ENCODE measurements at places on chromosomes 2 and 18.

- no peak for DNase-seq
Measured at GRCh38 chr2:172596776-172597175, 40.9 kb downstream of the PDK1 start.

DNA sequence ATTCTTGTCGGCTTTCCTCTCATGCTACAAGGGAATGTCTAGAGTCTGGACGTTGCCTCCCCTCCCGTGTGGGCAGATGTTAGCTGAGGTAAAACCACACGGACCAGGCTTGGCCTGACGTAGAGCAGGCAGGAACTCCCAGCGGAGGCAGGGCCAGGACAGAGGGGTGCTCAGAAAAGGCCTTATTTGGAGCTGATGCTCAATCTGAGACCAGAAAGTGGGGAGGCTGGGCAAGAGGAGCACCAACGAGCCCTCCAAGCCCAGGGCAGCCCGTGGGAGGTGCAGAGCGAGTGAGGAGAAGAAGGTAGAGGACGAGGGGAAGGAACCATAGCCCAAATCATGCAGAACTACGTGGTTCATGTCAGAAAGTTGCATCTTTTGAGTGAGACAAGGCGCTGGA is 9.0 kb downstream of the TEX51 start:
- no peak for DNase-seq

DNA sequence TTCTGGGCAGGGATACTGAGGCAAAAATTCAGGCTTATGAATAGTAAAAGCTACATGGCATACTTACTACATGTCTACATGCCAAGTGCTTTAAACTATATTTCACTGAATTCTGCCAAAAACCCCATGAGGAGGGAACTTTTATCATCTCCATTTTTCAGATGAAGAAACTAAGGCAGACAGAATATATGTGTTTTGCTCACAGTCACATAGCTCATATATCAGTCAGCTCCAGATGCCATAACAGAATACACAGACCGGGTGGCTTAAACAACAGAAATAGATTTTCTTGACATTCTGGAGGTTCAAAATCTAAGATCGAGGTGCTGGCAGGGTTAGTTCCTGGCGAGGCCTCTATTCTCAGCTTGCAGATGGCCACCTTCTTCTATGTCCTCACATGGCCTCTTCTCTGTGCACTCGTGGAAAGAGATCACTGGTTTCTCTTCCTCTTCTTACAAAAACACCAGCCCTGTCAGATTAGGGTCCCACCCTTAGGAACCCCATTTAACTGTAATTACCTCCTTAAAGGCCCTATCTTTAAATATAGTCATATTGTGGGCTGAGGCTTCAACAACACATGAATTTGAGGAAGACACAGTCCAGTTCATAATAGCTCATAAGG is 27.1 kb upstream of the CREB1 start:
- DNase-seq, result no peak

DNA sequence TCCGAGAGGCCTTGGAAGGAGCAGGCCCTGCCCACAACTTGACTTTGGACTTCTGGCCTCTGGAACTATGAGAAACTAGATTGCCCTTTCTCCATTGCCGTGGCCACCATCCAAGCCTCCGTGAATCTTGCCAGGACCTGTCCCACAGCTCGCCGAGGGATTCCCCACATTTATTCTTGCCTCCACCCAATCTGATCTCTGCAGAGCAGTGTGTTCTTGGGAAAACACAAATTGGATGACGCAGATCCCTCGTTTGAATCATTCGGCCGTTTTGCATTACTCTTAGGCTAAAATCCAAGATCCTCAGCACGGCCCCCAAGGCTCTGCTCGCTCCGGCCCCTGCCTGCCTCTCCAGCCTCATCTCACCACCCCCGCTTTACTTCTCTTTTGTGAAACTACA is 364.2 kb downstream of the ZNF516 start:
- no peak for DNase-seq

DNA sequence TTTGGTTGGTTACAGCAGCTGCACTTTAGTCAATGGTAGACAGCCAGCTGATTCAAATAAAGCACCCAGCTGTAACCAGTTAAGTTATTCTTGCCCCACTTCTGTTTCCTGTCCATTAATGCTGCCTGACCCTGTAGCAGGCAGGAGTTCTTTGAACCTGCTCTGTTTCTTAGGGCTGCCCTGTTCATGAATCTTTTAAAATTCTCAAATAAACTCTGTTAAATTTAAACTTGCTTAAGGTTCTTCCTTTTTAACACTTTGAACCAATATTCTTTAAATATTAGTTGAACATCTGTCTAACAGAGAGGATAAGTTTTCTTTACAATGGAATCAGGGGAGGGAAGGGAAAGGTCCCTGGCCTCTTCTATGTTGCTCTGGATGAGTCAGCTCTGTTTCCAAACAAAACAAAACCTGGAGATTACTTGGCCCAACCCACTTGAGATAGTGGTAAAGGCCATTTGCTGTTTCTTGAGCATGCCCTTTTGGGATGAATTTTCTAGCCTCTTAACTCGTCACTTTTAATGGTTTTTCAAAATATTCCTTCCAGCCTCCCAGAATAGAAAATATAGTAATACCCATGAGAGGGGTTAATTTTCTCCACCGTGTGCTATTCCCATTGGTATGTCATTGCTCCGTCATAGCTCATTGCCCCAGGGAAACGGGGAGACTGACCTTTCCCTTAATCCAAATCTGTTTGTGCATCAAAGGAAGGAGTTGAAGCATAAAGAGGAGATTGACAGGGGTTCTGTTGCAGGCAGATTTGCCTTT is 112.1 kb upstream of the FHL2 start:
- DNase-seq, result no peak

DNA sequence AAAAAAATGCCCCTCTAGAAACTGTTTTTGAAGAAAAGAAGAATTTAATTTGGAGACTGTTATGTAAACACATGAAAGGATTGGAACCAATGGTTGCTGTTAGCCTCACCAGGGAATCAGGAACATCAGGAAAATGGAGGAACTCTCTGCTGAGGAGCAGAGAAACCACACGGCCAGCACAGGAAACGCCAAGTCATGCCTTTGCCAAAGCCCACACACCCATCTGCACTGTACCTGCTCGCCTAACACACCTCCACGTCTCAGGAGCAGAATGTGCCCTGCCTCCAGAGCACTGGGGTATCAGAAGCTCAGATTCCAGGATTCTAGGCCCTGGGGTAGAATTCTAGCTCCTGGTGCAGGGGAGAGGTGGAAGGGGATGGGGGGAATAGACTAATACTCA is 9.8 kb upstream of the SCYGR1 start:
- DNase-seq, result no peak

- DNase-seq, result no peak
Measured at GRCh38 chr18:73684647-73685046, 463.0 kb downstream of the FBXO15 start.

DNA sequence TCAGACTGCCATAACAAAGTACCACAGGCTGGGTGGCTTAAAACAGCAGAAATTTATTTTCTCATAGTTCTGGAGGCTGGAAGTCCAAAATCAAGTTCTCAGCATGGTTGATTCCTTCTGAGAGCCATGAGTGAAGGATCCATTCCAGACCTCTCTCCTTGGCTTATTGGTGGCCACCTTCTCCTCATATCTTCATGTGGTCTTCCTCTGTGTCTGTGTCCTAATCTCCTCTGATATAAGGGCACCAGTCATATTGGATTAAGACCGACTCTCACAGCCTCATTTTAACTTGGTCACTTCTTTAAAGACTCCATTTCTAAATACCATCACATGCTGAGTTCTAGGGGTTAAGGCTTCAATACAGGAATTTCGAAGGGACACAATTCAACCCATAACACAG is 65.1 kb downstream of the CFAP221 start:
- DNase-seq, result no peak

GRCh38 chr2:37983719-37984118 is 58.6 kb downstream of the RMDN2 start:
- no peak for DNase-seq

DNA sequence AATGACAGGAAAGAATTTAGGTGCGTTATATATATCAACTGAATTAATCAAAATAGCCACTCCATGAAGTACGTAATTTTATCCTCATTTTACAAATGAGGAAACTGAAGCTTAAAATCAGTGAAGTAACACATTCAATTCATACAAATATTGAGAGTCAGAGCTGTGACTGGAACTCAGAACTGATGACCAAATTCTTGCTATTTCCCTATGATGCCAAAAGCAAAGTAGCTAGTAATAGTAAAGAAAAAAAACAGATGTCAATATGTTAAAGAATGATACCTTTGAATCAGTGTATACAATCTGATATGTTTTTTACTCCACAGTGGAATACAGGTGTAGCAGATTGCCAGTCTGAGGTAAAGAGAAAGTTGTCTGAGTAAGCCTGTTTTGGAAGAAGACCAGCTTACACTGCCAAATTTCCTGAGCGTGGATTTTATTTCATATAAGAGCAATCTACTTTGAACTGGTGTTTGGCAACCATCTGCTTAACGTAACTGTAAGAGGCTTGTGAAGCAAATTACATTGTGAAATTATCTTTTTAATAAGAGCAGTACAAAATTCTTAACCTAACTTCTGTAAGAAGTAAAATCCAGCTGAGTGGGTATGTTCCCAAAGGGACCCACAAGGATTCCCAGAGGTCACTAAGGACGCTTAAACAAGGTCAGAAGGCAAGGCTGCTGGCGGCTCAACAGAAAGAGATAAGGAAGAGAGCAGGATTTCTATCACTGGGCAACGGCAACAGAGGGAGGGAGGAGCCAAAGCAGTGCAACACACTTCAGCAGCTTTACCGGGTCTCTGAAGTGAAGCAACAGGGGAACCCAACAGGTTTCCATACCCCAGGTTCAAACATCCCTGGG is 85.6 kb downstream of the IKZF2 start:
- no peak for DNase-seq

- DNase-seq, result no peak
Measured at GRCh38 chr2:27739058-27739373, 32.5 kb upstream of the MRPL33 start.

GRCh38 chr2:234606896-234607295 is 110.0 kb upstream of the ARL4C start:
- no peak for DNase-seq

- DNase-seq, result no peak
Measured at GRCh38 chr2:70024284-70024683, 62.9 kb upstream of the ASPRV1 start.
